Stimulated activated CD8-positive, alpha-beta memory T cell treated with anti-CD3 and anti-CD28 coated beads, Interleukin-15, amount 100 ng/mL, for 4 hours (primary cell): ENCODE measurements at places on chromosomes 5 and 9.

DNA sequence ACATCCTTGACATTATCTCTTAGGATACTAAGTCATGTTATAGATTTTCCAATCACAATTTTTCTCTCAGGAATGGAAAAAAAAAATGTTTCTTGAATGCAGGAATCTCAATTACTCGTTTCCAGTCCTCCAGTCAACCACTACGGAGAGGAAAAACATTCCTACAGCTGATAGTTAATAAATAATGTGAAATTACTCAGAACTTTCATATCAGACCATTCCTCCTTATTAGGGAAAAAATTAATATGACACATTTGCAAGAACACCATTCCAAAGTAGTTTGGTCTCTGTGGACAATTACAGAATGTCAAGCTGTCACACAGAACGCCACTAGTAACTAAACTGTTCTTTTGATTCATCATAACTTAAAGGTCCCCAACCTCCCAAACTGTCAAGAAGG is 31.5 kb downstream of the MED27 start:
- DNase-seq, result no peak

DNA sequence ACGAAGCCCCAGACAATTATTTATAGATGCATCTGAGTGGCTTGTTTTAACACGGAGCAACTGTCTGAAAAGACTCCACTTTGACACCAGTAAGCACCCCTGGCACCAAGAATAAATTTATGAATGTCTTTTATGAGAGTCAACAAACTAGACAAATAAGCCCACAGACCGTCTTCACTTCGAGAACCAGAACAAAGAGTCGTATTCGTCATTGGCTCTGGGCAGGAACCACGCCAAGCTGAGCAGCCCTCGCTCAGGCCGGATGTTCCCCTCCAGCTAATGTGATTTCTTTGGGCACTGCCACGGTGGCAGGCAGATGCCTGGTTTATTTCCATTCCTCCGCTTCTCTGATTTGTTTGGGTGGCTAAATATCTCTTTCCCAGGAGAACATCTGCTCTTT is 91.9 kb upstream of the STC2 start:
- no peak for DNase-seq

GRCh38 chr5:30994902-30995301 is 198.6 kb upstream of the CDH6 start:
- DNase-seq, result no peak

- DNase-seq, result no peak
These were observed 453.3 kb downstream of the ELAVL2 start for GRCh38 chr9:23372703-23373102.

GRCh38 chr5:139383275-139383992 is at the start of gene SLC23A1:
SLC23A1 (minus strand) TSS chr5:139383297; CDS start chr5:139383253, 44 bp downstream.
- no peak for DNase-seq

DNA sequence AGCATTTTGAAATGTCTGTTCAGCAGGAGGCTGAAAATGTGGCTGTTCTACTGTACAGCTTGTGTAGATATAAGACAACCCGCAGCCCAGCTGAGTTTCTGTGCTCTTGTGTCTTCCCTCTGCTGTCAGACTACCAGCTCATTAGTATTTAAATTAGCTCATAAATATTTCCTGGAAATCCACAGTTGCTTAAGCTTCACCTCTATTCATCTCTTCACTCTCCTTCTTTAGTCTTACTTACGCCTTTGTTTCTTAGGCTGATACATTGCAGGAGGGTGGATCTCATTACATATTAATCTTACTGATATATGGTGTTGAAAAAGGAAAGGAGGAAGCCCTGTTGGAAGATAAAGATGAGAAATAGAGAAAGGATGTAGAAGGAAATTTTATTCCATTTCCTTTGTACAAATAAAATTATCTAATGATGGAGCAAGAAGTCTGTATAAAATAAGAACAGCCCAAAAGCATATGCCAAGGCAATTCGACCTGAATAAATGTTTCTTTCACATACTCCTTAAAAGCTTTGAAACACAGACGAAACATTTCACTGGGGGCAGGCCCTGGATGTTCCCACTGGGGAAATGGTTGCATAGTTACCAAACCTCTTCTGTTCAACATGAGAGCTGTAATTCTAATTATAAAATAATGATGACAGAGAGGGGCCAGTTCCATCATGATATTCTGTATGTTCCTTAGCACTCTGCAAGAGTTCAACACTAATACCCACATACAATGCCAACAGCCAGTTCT is 111.8 kb upstream of the APC start:
- no peak for DNase-seq

DNA sequence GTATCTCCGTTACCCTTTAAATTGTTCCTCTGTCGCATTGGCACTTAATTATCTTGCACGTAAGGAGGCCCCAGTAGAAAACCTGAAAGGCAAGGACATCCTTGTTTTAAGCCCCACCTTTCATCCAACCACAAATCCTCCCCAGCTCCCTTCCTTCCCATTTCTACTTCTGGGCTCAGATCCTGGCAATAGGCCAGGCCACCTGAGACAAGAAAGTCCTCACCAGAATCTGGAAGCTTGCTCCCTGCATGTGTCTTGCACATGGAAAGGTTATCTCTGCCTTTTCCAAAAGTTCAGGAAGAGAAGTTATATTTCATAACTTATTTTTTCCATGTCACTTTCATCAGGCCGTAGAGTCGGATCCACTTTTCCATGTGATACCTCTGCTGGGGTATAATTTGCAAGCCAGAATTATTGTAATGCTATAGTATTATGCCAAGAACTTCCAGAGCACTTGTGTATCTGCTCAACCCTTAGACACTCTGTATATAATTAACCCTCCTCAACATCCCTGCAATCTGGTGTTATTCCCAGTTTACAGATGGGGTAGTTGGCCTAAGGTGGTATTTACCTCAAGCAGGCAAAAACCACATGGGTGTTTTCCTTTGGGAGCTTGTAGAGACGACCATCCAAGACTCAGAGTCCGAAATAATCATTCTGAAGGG is 2.6 kb upstream of the SHB start:
- DNase-seq, result no peak

GRCh38 chr5:158423623-158424200 is 564.8 kb upstream of the CLINT1 start:
- no peak for DNase-seq

GRCh38 chr9:105098370-105098769 is 146.1 kb upstream of the SLC44A1 start:
- no peak for DNase-seq

- DNase-seq, result no peak
These were observed 7.9 kb downstream of the IGIP start for GRCh38 chr5:140133514-140134167.

GRCh38 chr5:150123542-150123941 is 32.1 kb downstream of the PDGFRB start:
- no peak for DNase-seq

- no peak for DNase-seq
These were observed 265.4 kb upstream of the VLDLR start for GRCh38 chr9:2356041-2356790.

DNA sequence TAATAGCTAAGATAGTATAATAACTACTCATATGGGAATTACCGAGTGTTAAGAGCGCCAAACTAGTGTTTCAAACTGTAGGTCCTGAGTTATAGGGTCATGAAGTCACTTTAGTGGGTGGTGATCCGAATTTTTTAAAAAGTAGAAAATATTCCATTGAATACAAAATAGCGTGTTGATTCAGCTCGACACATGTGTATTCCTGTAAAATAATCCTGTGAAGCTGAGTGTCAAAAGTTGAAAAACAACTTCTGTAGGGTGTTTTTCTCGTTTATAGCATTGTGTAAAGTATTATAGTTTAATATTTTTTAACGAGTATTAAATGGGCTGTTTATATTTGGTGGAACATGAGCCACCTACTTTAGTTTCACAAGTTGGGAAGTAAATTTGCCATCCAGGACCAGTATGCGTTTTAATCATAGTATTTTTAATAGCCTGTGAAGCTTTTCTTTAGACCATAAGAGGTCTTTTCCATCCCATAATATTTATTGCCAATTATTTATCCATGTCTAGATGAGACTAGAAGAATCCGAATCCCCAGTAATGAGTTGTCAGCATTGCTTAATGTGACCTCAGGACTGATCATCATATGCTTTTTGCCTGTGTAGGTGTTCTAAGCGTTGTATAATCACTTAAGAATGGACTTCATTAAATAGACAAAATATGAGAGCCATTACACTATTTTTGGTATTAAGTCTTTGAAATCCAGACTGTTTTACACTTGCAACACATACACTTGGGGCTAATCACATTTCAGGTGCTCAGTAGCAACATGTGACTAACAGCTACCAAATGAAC is 84.1 kb downstream of the PTPDC1 start:
- no peak for DNase-seq
